ENCODE measurements at places on chromosomes 3 and 15.

DNA sequence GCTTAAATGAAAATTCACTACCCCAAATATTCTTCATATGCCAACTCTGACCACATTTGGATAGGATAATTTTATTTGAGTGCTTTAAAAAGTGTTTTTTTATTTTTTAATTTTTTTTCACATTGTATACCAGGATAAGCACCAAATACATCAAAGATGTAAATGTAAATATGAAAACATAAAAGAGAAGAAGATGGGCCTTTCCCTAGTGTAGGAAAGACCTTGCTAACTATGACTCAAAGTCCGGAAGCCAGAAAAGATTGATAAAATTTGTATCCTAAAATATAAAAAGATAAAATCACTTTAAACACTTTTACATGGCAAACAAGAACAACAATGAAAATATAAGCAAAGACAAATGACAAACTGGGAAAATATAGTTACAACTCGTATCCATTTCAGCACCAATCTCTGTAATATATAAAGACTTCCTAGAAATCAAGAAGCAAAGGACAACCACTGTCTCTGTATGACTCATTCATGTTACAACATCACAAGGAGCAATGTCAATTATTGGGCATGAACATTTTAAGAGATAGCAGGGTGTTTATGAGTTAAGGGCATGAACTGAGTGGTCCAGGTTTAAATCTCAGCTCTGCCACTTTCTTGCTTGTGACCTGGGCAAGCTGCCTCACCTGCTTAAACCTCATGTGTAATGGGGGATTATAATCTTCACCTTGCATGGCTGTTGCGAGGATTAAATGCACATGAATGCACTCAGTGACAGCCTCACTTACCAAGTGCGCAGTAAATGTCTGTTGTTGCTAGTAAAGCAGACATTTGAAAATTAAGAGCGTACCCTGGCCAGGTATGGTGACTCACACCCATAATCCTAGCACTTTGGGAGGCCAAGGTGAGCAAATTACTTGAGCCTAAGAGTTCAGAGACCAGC lies 25.3 kb upstream of the ARHGEF3 start:
- no peak for DNase-seq

DNA sequence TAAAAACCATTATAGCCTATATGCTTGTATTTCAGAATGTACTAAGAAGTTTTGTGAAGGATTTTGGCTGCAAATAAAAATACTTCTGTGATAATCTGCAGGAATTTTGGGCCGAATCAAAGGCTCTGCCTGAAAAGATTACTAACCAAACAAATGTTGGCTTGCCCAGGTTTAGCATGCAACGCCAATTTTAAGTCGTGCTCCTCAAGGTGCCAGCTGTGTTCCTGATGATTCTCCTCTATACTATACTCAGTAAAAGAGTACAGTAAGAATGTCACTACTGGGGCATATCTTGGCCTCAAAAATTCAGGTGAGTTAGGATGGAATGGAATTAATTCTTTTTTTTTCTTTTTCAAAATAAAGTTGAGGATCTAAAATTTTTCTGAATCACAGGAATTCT lies 150.8 kb upstream of the TSPAN3 start:
- DNase-seq, result no peak

- DNase-seq, result no peak
These were observed 16.3 kb upstream of the MB21D2 start for GRCh38 chr3:192933779-192934460.

- DNase-seq, result no peak
These were observed 320.6 kb upstream of the TBL1XR1 start for GRCh38 chr3:177517906-177518305.

- no peak for DNase-seq
These were observed 343.5 kb downstream of the EDEM1 start for GRCh38 chr3:5531039-5531438.

GRCh38 chr3:193863657-193864357 lies 270.8 kb downstream of the OPA1 start:
- DNase-seq, result no peak

DNA sequence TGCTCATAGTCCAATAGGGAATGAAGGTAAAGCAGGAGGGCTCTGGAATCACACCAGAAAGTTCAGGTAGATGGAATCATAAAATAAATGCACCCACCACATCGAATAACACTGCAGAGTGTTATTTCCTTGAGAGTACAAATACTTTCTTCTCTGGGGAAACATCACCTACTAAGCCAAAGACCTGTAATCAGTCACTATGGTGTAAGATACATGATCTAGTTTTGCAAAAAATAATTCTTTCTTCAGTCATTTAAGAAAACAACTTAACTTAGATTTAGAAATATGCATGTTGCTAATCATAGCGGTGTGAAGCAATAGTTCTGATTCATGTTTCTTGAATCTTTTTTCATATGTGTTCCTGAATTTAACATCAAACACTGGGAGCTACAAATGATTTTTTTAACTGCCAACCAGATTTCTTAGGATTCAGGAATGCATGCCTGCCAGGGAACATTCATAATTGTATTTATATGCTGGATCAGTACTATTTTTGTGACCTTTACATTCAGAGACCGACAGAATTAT lies 40.2 kb upstream of the MEIS2 start:
- no peak for DNase-seq

DNA sequence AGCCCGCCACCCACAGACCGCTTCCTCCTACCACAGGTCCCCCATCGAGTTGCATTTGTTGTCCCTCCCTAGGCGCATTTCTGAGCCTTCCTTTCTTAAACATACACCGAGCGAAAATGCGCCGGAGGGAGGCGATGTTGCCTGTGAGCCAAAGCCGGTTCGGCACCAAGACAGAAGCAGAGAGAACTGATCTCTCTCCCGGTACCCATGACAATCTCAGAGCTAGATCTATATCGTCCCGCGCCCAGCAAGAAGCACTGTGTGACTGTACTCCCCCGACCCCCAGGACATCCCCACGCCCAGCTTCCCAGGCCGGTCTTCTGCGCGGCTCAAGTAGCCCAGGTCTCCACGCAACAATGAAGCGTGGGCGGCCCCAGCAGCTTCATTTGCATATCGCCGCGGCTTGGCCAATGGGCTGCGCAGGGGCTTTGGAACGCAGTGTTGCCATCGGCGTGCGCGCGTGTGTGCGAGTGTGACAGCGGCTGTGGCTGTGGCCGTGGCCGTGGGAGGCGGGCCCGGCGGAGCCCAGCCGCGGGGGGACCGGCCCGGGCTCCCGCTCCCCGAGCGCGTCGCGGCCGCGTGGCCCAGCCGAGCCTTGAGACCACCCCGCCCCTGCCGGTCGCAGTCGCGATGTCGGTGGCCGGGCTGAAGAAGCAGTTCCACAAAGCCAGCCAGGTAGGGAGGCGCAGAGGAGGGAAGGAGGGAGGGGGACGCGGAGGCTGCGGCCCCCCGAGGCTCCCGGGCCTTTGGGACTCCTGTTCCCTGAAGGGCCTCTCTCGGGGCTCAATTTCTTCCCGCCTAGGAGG lies at the start of gene SH3GL3:
Gene SH3GL3 (plus strand): TSS at position 438 of the 806 bp plus-strand sequence. CDS start 193 bp downstream, at position 631.
- peak; percentile 42 for DNase-seq

GRCh38 chr3:148847351-148847750 lies 17.7 kb upstream of the CPA3 start:
- DNase-seq, result no peak

DNA sequence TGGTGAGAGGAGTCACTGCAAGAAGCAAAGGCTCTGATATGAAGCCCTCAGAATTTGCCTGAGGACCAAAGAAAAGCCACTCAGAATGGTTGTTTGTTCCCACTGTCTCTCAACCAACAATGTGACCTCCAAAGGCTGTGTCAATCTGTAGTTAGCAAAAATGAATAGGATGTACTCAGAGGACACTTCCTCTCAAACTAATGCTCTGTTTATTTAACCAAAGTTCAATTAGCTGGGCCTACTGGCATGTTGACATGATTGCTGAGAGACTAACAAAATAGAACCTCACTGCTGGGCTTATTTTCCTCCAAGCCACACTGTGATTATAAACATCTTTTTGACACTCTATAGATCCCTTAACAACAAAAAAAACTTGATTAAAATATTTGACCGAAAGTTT lies 522.5 kb downstream of the OCA2 start:
- DNase-seq, result no peak

DNA sequence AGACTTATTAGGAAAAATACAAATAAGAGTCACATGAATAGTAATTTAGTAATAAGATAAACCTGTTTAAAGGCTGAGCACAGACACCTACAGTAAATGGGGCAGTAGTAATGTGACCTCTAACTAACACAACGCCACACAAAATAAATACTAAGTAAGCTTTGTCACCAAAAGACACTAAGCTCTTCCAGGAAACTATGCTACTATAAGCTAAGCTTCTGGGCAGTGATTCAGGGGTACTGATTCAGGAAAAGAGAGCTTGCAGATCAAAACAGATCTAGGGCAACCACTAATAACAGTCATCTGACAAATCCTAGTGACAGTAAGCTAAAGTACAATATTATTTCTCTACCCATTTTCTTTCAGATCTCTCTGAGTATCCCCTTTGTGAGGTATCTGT lies 68.8 kb downstream of the PLOD2 start:
- DNase-seq, result no peak

- no peak for DNase-seq
These were observed 37.2 kb upstream of the PHLDB2 start for GRCh38 chr3:111821891-111822290.

- no peak for DNase-seq
These were observed 17.9 kb upstream of the NR2C2 start for GRCh38 chr3:14929310-14930074.

DNA sequence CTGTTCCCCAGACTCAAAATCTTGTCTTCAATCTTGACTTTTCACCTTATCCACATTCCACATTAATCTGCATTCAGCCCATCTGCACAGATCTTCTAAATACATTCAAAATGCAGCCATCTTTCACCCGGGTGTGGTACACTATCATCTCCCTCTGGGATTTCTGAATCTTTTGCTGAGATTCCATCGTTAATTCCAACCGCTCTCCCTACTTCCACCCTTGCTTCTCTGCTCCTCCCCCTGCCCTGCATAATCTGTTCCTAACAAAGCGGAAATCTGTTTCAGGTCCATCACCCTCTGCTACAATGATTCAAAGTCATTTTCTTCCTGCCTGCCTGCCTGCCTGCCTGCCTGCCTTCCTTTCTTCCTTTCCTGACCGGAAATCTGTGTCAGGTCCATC lies 7.9 kb upstream of the GOLGA8B start:
- no peak for DNase-seq

Data from activated naive CD4-positive, alpha-beta T cell treated with Interleukin-2 at 50 U/mL for 16 hours (primary cell).